ENCODE measurements at places on chromosomes 1 and 21.

GRCh38 chr1:32538887-32539583 is at the start of gene ZBTB8A:
Gene ZBTB8A, plus strand, starts transcription at chr1:32539427. Its CDS starts 53,505 bp downstream, at chr1:32592932.
- peak; percentile 78 for DNase-seq

- DNase-seq: no peak
Observed at GRCh38 chr1:72111662-72112061, 170.7 kb downstream of the NEGR1 start.

DNA sequence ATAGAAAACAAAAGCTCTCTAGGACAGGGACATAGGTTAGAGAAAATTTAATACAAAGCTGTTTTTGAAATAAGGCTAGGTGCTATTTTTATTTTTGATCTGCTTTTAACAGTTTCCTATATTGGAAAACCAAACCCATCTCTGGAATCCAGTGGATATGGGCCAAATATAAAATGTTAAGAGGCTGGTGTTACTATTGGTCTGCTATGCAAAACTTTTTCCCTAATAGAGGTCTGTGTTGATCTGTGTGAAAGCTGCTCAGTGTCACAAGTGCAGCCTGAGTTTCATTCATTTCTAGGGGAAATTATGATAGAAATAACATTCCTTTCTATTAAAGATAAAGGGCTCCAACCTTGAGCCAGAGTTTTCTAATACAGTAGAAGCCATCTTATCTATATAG is 116.4 kb downstream of the OLFML2B start:
- no peak for DNase-seq

- peak; percentile 29 for DNase-seq
Observed at GRCh38 chr1:202311875-202312635, 29.7 kb downstream of the UBE2T start.

DNA sequence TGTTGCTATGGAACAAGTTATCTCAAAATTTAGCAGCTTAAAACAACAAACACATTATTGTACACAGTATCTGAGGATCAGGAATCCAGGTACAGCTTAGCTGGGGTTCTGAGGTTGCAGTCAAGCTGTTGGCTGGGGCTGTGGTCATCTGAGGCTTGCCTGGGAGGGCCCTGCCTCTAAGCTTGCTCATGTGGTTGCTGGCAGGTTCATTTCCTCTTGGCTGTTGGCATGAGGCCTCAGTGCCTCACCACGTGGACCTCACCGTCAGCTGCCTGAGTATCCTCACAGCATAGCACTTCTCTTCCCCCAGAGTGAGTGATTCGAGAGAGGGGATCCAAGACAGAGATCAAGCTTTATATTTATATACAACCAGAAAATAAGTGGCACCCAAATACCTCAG is 18.6 kb downstream of the NTPCR start:
- no peak for DNase-seq
